Vagina (tissue), 2 donors: ENCODE measurements at places on chromosomes 4 and X.

DNA sequence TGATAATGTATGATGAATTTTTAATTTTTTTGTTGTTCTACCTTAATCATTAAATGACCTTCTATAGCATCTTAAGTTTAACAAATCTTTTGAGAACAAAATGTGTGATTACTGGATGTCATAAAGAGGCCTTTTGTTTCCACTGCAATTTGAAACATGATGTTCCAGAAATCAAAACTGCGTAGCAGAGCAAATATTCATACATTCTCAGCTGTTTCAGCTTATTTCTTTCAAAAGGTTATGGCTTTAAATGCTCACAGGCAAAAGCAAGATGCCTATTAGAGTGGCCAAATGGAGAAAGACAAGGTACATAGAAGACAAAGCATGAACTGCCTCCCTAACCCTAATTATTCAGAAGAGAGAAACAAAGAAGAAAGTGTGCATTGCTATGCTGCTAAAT is 233.0 kb upstream of the SLC7A11 start:
- no peak for DNase-seq
- H3K36me3 ChIP-seq: no peaks in the 10 kb centered on the region
- H3K4me1 ChIP-seq: no peaks in the 10 kb centered on the region
- no peaks in the 10 kb centered on the region for H3K27me3 ChIP-seq

DNA sequence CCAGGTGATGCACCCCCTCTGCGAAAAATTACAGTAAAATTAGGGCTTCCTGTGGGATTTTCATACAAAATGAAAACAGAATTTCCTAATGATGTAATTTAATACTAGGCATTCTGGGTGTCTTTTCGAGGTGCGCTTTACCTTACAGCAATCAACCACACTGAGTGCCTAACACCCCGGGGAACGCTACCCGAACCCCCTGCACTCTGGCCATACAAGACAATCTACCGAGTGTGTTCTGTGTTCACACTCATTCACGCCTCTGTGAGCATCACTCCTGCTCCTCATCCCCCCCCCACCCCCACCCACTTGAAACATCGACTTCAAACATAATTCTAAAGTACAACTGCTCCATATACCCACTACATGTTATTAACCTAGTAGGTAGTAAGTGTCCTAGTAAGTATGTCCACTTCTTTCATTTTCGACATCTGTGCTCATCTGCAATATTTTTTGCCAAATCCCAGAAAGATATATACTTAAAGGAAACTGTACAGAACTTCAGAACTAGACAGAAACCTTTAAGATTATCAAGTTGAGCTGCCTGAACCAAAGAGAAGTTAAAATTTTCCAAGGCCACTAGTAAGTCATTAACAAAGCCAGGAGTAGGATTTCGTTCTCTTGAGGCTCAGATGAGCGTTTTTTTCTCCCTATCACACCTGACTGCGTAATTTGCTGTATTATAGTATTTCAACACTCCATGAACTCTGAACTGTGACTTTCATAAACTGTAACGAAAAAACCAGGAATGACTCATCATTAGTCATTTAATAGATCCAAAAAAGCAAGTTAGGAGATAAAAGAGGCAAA is 80.0 kb downstream of the FAT1 start:
- no peaks in the 10 kb centered on the region for H3K27me3 ChIP-seq
- no peaks in the 10 kb centered on the region for H3K36me3 ChIP-seq
- H3K4me3 ChIP-seq: no peak overlapping the region

GRCh38 chrX:111567542-111568255 is 56.3 kb downstream of the SERTM2 start:
- no peak overlapping the region for H3K27ac ChIP-seq
- H3K4me1 ChIP-seq: no peaks in the 10 kb centered on the region
- no peak for DNase-seq
- H3K27me3 ChIP-seq: no peaks in the 10 kb centered on the region

GRCh38 chrX:23493941-23494374 is 159.3 kb downstream of the PTCHD1 start:
- no peaks in the 10 kb centered on the region for H3K36me3 ChIP-seq
- no peak for DNase-seq
- H3K27ac ChIP-seq: no peak overlapping the region
- no peaks in the 10 kb centered on the region for H3K4me1 ChIP-seq
- H3K4me3 ChIP-seq: no peak overlapping the region
- H3K27me3 ChIP-seq: no peaks in the 10 kb centered on the region

DNA sequence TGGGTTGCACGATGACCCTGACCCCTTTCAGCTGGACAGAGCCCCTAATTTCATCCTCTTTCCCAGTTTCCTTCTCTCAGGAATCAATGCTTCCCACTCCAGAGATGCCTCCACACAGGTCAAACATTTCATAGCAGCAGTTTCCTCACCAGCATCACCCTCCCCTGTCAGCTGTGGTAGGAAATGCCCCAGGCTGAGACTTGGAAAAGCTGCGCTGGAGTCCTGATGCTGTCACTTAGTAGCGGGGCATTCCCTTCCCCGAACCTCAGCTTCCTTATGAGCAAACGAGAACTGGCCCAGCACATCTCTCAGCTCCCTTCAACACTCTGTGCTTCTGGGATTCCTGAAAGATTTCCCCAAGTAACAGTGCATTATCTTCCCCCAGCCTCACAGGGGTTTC is 2.7 kb downstream of the GJB1 start:
- no peaks in the 10 kb centered on the region for H3K27me3 ChIP-seq
- no peak overlapping the region for H3K27ac ChIP-seq
- H3K4me3 ChIP-seq: no peak overlapping the region
- no peak for DNase-seq
- H3K4me1 ChIP-seq: no peaks in the 10 kb centered on the region
- no peaks in the 10 kb centered on the region for H3K36me3 ChIP-seq

DNA sequence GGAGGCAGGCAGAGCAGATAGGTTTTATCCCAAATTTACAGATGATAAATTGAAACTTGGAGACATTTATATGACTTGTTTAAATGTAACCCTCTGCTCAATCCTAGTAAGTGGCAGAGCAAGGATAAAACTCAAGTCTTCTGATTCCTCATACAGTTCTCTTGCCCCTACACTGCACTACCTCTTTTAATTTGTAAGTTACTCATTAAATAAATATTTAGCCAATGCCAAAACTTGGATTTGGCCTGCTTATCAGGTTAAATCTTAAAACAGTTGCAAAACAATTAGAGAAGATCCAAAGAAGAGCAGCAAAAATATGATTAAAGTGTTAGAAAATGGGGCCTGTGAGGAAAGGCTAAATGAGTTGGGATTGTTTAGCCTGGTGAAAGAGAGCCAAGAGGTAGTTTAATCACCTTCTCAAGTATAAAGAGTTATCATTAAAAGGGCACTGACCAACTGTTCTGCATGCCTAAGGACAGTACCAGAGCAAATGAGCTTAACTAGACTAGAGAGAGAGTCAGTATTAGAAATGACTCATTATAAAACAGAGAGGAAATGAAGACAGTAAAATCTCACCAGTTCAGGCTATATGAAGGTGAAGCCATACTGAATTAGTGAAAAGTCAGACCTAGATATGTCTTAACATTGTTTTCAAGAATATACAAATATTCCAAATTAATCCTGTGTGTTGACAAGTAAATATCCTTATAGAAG is 146.3 kb downstream of the GRIA3 start:
- H3K36me3 ChIP-seq: no peaks in the 10 kb centered on the region
- DNase-seq: no peak
- no peaks in the 10 kb centered on the region for H3K4me1 ChIP-seq
- no peak overlapping the region for H3K27ac ChIP-seq
- H3K27me3 ChIP-seq: no peaks in the 10 kb centered on the region

- H3K4me3 ChIP-seq: no peak overlapping the region
- no peaks in the 10 kb centered on the region for H3K36me3 ChIP-seq
- no peak for DNase-seq
- H3K27me3 ChIP-seq: no peaks in the 10 kb centered on the region
- no peak overlapping the region for H3K27ac ChIP-seq
- H3K4me1 ChIP-seq: no peaks in the 10 kb centered on the region
Measured at GRCh38 chr4:188262464-188262863, 123.2 kb downstream of the TRIML1 start.
